ENCODE measurements at places on chromosomes 4 and X. TPM values are rescaled to one million over a fixed set of nuclear protein-coding genes. Genes with fewer than 3 reads are reported as not detected.

Gene PHEX
- 1.7 TPM for total RNA-seq

Gene GABRG1
- not detected for total RNA-seq

GRCh38 chr4:26402458-26402857 is 81.6 kb downstream of the RBPJ start:
- no peak for DNase-seq

Gene RHOXF2B
- total RNA-seq = not detected

DNA sequence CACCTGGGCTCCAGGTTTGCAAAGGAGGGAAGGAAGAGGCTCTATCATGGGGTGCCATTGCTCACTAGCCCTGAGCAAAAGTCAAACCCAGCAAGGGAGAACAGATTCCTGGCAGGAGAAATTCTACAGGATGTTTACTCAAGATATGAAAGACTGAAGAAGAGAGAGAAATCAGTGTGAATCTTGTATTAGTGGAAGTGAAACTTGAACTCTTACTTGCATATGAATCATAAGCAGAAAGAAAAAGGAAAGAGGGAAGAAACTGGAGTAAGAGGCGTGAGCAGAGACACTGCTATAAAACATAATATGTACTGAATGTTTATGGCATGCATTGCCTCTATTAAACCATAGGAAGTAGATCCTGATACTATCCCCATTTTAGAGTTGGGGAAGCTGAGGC is 60.9 kb downstream of the C4orf46 start:
- no peak for DNase-seq

- no peak for DNase-seq
These were observed 11.5 kb upstream of the CHST7 start for GRCh38 chrX:46561824-46562657.

DNA sequence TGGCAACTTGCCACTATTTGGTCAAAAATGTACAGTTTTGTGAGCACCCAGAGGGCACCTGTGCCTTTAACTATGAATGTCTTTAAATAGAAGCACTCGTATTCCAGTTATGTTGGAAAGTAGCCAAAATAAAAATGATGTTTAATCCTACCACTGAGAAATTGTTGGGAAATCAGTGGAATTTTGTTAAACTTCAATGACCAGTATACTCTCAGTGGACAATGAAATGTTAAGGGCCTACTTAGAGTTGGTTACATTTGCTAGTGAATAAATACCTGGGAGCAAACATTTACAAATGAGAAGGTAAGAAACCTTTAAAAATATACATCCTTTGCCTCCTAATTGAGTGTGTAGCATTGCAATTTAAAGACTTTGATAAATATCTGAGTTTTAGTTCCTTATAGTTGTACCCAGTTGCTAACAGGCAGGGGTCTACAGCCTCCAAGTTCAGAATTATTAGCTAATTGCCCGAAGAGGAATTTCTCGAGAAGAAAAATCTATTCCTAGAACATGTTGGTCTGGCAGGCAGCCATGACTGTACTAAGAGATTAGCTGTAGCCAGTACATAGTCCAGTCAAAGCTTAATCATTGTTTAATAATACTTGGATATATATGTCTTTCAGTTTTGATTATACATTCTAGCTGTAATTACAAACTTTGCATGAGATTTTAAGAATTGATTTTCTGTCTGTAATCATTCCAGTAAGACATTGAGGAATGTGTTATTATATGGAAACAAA is 93.2 kb downstream of the IL1RAPL2 start:
- DNase-seq = peak; percentile 56

- no peak for DNase-seq
These were observed 330.1 kb downstream of the BMPR1B start for GRCh38 chr4:95087657-95088455.

- DNase-seq = no peak
These were observed 96.4 kb downstream of the PGRMC2 start for GRCh38 chr4:128191115-128191781.

GRCh38 chr4:11223311-11223710 is 205.4 kb downstream of the HS3ST1 start:
- no peak for DNase-seq

DNA sequence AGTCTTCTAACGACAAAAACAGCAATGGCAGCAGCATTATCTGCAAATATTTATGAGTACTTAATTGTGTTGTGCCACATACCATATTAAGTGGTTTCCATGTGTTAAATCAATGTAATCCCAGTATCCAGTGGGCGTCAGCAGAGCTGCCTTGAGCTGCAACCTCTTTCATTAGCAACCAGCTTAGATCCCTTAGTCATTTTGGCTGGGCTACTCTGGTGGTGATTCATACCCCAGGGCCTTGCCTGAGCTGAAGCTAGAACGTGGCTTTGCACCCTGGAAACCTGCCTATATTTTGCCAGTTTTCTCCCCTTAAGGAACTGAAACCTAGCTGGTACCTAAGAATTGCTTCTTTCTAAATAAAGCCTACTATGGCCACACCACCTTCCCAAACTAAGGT is 474.3 kb upstream of the FTHL17 start:
- no peak for DNase-seq

Gene TMSB15A
- total RNA-seq = 5.6 TPM

- DNase-seq = no peak
These were observed 137.9 kb upstream of the NALF2 start for GRCh38 chrX:69366183-69366582.

Gene TIGD4
- total RNA-seq = not detected

DNA sequence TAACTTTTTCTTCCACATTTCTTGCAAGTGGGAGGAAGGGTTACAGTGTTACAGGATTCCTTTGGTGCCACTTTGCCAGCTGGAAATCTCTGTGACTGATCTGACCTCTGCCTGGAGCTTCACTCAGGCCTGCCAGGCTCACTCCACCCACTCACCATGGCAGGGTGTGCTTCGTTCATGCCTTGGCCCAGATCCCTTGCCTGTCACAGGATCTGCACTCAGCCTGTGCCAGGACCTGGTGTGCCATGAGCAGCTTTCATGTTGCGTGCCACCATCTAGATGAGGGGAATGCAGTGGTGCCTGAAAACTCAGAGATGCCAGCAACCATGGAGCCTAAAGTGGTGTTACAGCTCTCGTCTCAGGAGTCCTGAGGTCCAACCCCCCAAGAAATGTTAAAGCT is 2596.4 kb downstream of the PCDH7 start:
- DNase-seq = no peak

Gene BTK
- 81.7 TPM for total RNA-seq

- DNase-seq = no peak
These were observed 4.0 kb upstream of the ZFX start for GRCh38 chrX:24145303-24146186.

Data from upper lobe of left lung (tissue), 6 donors.